ENCODE measurements at places on chromosomes 13 and 19.

DNA sequence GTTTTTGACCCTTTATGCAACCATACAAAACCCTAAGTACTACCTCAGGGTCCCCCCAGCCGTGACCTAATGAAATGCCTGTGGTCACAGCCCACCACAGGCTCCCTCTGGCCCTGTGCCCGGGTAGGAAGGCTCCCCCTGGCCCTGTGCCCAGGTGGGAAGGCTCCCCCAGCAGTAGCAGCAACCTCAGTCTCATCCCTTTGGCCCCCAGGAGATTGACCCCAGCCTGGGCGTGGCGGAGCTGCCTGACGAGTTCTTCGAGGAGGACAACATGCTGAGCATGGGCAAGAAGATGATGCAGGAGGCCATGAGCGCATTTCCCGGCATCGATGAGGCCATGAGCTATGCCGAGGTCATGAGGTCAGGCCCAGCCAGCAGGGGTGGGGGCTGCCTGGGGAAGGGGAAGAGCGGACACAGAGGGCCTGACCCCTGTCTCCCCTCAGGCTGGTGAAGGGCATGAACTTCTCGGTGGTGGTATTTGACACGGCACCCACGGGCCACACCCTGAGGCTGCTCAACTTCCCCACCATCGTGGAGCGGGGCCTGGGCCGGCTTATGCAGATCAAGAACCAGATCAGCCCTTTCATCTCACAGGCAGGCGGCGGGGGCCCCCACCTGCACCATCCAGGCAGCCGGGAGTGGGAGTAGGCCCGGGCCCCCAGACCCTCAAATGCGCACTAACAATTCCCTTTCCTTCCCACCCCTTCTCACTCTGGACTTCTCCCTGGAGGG, 6.3 kb upstream of the BEST2 start:
- DNase-seq = no peak

GRCh38 chr19:37983916-37984315, 76.9 kb downstream of the SIPA1L3 start:
- DNase-seq = no peak

- DNase-seq = no peak
Measured at GRCh38 chr13:24050292-24050711, 110.2 kb upstream of the SPATA13 start.

GRCh38 chr19:625257-625656, 8.1 kb downstream of the POLRMT start:
- no peak for DNase-seq

GRCh38 chr13:24097064-24097463, 63.5 kb upstream of the SPATA13 start:
- DNase-seq = no peak

- DNase-seq = no peak
Measured at GRCh38 chr19:43634872-43635560, 4.6 kb downstream of the CADM4 start.

- DNase-seq = peak; percentile 68
Measured at GRCh38 chr13:50909605-50910484, at the start of gene RNASEH2B. TSS of gene RNASEH2B (plus strand) at chr13:50909791. CDS start at chr13:50910077, 286 bp downstream.

DNA sequence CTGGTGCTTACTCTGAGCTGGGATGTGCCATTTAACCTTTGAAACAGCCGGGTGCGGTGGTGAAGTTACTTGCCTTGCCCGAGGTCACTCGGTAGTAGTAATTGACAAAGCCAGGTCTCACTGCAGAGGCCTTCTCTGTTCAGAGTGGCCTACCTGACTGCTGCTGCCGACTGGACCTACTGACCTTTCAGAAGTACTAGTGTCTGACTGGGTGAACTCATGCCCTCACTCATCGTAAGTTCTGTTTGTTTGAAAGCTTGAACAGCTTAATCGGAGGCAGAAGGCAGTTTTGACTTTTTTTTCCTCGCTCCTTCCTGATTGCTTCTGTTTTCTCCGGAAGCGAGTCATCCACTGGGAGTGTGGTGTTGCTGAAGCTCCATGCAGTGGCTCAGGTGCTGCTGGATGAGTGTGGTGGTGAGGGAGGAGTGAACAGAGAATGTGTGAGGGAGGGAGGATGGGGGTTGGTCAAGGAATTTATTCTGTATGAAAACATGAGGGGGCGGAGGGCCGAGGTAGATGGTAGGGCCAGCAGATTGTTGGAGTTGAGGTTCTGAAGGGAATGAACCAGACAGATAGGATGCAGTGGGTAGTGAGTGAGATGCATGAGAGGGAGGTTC, 2.7 kb downstream of the SPINT2 start:
- DNase-seq = no peak
